ENCODE measurements at places on chromosomes 12 and 14.

DNA sequence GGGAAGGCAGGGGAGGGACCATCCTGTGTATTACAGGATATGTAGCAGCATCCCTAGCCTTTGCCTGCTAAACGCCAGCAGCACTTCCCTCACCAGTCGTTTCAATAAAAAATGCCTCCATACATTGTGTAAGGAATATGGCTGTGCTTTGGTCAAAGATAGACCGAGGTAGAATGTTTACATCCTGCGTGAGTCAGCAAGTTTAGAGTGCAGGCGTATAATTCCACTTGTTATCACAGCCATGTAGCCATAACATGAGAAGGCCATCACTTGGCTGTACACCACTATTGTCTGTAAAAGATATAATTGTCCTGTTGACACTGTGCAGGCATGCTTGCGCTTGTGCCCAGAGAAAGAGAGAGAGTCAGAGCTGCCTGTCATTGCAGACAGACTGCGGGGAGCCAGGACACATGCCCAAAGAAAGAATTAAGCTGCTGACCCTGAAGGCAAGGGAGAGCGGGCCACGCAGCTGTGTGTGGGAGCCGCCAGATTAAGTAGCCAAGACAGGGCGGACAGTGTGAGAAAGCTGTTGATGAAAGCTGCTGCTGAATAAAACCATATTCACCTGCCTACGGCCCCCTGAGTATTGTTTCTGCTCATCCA lies 68.4 kb downstream of the CRACR2A start:
- no peak for DNase-seq

DNA sequence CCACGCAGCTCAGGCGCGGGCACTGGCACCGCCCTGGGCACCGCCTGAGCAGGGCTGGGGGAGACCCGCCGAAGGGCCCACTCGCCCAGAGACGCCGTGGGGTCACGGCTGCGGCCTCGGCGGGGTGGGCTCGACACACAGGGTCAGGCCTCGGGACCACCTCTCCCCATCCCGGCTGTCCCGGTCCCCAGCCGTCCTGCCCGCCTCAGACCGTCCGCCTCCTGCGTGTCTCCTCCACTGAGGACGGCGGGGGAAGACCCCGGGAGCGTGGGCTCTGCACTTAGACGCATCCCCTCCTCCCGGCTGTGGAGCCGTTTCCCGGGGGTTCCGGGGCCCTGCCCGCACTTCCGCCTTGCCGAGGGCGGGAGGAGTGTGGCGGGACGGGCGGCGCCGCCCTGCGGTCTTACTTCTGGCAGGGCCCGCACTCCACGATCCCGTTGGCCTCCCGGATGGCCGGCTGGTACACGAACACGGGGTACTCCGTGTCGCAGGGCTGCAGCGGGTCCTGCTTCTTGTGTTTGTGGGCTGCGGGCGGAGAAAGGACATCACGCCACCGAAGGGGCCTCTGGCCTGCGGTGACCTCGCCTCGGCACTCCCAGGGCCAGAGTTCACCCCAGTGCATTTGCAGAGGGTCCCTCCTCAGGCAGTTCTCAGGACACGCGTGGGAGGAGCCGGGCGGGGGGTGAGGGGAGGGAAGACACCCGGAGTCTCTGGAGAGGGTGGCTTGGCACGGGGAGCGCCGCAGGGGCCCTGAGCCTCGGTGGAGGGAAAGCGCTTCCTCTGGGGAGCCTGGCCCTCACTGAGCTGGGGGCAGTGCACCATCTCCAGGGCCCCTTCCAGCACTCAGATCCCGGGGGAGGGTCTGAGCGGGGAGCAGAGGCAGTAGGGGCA lies 23.1 kb upstream of the LRTM2 start:
- DNase-seq: peak; percentile 74

DNA sequence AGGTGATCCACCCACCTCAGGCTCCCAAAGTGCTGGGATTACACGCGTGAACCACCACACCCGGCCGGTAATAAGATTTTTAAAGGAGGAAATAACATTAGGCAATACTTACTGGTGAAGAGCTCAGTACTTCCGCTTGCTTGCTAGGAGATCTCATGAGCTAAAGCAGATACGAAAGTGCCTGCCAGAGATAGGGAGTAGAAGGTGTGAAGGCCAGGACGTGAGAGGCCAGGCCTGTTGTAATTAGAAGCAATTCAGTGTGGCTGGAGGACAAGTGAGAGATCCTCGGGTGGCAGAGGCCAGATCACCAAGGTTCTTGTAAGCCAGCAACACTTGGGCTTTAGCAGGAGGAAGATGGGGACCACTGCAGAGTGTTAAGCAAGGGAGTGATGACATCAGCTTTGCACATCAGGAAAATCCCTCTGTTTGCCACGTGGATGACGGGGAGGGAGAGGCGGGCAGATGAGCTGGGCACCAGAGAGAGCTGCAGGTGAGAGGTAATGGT lies 7.6 kb downstream of the TECPR2 start:
- DNase-seq: no peak

DNA sequence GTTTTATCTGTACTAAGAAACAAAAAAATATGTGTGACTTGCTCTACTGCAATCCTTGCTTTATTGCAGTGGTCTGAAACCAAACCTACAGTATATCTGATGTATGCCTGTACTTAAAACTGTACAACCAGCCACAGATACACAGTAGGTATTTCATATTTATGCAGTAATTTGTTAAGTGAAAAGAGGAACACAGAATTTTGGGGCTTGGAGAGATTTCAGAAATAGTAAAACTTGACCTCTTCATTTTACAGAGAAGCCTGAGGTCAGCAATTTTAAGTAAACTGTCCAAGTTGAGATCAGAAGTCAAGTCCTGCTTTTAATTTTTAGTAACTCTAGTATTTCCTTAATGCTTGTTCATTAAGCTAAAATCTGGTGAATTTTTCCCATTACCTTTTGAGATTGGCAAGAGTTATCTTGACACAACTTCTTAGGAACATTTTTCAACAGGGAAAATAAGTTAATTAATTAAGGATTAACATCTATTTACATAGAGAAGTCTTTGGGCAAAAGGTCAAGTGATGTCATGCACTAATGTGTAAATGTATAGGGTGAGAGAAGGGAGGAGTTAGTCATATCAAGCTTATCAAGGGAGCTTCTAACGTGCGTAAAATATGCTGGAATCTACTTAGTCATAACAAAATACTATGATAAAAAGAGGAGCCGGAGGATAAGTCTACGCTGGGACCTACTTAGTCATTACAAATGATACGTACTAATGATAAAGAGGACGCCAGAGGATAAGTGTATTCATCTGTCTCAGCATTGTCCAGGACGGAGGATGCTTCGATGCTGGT lies 66.0 kb upstream of the GTF2A1 start:
- no peak for DNase-seq

DNA sequence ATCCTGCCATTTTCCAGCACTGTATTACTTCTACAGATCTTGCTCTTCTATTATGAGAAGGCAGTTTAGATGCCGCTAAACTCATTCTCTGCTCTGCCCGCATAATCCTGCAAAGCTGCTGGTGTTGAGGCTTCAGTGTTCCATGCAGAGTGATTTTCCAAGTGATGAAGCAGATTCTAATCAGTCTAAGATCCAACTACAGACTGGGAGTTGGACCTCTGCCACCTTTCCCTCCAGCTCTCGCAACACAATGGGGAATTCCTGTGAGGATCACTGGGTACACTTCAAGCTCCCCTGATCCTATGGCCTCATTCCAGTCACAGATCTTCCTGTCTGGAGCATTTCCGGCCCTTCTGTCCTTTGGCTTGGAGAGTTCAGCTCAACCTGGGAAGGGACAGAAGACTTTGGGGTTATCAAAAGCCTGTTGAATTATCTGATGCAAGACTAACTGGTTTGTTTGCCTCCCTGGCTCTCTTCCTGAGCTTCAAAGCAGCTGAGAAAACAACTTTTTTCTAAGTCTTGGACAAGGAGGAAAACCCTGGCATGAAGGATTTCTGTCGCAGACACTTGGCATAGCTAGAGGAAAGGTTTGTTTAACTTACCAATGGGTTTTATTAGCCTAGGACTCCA lies 333.9 kb downstream of the ZFP36L1 start:
- DNase-seq: no peak

- no peak for DNase-seq
These were observed 172.8 kb upstream of the DYRK2 start for GRCh38 chr12:67475725-67476124.

DNA sequence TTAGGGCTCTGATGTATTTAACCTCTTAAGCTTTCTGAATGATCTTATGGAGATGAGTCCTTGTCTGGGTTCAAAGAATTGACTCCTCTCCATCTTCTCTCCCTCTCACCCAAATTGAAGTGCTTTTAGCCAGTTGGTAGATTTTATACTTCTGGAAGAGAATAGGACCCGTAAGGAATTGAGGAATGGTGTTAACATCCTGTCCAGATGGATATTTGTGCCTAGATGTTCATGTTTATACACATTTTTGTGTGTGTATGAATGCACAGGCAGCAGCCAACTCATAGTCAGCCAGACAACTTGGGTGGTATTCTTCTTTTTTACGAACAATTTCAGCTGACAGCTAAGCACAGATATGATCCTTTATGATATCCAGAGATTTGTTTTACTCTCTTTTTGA lies 449.6 kb upstream of the RGS6 start:
- no peak for DNase-seq

GRCh38 chr14:104685216-104685997 lies 4.0 kb upstream of the INF2 start:
- DNase-seq: no peak

DNA sequence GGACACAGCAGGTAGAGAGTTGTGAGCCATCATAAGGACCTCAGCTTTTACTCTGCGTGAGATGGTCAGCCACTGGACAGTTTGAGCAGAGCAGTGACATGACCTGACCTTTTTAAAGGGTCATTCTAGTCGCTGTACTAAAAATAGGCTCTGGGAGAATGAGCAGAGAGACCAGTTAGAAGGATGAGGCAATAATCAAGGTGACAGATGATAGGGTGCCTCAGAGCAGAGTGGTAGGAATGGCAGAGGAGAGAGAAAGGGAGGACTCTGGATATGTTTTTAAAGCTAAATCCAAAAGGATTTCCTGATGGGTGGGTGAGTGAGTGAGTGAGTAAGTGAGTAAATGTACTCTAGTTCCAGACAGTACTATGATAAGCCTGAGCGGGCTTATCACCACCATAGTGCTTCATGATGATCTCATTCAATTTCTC lies 83.6 kb upstream of the ARHGAP5 start:
- DNase-seq: no peak

DNA sequence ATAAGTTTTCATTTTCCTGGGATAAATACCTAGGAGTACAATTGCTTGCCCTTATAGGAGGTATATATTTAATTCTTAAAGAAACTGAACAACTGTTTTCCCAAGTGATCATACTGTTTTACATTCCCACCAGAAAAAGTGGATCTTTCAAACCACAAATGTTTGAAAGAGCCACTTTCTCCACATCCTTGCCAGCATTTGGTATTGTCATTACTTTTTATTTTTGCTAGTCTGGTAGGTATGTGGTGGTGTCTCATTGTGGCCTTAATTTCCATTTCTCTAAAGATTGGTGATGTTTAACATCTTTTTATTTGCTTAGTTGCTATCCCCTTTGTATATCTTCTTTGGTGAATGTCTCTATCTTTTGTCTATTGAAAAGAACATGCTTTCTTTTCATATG lies 50.6 kb downstream of the CCDC91 start:
- DNase-seq: no peak
